ENCODE measurements at places on chromosomes 4 and X.

- no peak for DNase-seq
These were observed 116.8 kb downstream of the AFAP1 start for GRCh38 chr4:7822877-7823276.

DNA sequence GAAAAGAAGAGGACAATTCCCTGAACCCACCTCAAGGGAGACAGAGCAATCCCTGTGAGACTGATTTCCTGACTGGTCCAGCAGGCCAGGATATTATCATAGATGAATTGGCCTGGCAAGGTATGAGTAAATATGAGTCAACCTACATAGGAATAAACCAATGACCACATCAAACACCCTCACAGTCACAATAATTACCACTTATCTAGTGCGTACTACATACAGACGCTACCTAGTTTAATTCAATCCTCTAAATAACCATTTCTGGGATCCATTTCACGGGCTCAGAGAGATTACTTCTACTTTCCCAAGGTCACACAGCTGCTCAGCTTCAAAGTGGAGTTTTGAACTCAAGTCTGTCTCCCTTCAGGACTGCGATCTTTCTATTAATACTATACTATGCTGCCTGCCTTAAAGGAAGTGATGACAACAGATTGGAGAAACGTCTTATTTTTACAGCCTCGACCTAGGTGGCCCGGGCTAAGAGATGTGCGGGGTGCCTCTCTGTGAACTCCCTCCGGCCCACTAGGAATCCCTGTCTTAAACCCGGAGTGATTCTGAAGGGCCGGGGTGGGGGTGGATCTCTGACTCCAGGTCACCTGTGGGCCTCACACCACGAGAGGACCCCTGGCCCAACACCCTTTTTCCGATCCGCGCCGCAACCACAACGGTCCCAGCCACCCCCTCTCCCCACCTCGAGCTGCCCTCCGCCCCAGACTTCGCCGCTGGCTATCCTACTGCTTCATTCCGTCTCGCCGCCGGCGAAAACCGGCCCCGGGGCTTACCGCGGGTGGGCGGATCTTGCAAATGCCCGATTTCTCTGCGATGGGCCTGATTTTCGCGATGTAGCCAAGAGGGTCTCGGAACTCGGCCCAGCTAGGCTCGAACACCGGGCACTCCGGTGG lies 800 bp downstream of the KDM5C start:
- peak; percentile 77 for DNase-seq

DNA sequence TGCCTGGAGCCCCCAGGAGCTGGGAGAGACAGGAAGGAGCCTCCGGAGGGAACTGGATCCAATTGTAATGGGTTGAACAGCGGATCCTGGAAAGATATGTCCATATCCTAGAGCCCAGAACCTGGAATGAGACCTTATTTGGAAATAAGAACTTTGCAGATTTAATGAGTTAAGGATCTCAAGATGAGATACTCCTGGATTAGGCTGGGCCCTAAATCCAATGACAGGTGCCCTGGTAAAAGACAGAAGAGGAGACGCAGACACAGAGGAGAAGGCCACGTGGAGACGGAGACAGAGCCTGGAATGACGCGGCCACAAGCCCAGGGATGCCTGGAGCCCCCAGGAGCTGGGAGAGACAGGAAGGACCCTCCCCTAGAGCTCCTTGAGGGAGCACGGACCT lies 34.1 kb downstream of the P2RY8 start:
- no peak for DNase-seq

GRCh38 chr4:76883147-76883546 lies 14.8 kb downstream of the SOWAHB start:
- peak; percentile 88 for DNase-seq

DNA sequence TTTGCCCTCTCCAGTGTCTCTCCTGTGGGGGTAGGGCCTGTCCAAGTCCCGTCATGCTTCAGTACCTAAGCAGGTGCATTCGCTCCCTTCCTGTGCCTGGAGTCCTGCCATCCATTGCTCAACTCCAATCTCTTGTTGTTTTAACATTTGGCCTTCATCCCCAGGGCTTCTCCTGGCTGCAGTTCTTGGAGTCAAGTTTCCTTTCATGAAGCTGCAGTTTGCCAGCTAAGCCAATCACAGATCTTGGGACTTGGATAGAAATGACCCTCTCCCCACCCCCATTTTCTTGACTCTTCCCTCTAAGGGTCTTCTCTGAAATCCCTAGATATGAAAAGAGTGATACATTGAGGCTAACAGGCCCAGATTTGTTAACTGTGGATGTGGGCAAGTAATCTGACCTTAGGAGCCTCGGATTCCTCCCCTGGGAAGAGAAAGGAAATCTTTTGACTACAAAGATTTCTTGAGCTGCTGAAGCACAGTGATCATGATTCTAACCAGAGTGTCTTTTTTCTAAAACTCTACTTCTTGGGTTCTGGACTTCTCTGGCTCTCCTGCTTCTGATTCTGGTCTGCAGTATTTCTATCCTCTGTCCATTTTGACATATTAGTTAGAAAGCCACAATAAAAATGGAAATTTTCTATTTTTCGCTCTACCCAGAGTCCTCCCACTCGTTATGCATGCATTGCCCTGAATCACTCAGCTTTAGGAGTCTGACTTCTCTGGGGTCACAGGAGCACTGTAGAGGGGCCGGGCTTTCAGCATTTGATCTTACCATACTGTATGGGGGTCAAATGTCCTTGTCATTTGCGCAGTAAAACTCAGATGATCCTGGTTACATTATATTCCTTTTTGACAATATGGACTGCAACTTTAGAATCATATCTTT lies 61.0 kb downstream of the CHRNA9 start:
- DNase-seq = no peak

DNA sequence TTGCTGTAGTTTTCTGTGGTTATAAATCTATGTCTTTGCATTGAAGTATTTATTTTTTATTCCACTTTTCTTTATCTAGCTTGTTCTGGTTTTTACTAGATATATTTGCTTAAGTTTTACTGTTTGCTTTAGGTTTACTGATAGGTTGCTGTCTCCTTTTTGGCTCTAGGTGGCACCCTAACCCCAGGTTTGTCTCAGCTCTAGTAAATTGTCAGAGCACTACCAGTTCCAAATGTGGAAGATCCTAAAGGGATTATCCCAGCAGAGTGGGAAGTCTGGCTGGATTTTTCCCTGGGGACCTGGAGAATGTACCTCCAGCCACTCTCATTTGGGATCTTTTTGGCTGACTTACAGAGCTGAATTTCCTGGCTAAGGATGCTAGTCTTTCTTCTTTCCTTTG lies 106.1 kb downstream of the PBDC1 start:
- peak; percentile 69 for DNase-seq

- no peak for DNase-seq
These were observed 162.3 kb upstream of the PSAPL1 start for GRCh38 chr4:7596918-7597606.

DNA sequence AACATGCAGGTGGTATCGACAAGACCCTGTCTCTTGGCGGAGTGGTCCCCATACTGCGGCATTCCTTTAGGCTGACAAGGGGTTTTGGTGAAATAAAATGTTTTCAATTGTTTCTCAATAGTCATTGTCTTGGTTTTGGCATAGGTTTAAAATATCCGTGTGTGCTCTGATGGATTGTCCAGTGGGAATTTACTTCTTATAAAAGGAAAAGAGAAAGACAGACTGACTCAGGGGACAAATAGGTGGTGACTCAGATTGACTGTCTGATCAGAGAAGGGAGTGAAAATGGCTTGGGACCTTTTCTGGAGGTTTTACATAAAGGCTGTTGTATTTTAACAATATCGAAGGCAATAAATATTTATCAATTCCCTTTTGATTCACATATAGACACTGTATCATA lies 129.8 kb downstream of the SORBS2 start:
- no peak for DNase-seq

GRCh38 chr4:75099321-75099720 lies 166.4 kb downstream of the PARM1 start:
- DNase-seq = no peak

GRCh38 chr4:14178421-14178820 lies 550.9 kb upstream of the BOD1L1 start:
- no peak for DNase-seq

DNA sequence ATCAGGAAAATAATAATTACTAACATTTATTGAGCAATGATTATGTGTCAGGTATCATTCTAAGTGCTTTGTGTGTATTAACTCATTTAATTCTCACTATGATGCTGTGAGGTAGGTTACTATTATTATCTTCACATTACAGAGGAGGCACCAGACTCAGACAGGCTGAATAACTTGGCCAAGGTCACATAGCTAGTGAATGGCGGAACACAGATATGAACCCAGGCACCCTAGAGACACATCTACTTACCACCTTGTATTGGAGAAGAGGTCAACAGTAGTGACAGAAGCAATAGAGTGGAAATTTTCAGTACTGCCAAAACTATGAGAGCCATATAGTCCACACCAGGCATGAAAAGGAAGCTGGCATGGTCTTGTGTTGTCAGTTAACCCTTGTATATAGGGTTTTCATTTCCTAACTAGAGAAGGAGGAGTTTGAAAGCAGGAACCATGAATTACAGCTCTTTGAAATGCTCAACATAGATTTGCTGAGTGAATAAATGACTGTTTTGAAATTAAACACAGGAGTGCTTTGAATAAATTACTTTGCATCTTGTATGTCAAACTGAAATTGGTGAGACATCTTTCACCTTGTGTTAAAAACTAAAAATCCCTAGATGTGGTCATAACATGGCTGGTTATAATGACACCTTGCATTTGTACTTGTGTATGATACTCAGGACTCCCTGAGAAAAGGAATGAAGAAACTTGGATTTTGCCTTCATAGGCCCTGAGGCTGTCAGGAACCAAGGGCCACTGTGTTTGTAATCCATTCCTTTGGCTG lies 71.8 kb downstream of the RTL9 start:
- no peak for DNase-seq

DNA sequence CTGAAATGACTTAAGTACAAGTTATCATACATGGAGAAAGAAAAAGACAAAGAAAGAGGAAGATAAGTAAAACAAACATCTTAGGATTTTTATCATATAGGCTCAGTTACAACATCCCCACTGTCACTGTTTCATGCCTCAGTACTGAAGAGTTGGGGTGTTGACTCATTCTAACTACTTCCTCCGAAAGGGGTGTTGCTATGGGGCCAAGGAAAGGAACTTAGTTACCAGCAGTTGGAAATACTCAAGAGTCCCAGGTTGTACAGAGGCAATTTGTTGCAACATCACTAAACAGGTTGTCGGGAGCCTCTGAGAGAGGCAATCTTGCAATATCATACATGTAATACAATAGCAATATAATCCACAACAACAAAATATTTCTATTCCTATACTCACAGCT lies 1264.7 kb downstream of the PCDH7 start:
- DNase-seq = no peak

GRCh38 chrX:11757719-11758399 lies at the start of gene MSL3:
MSL3 (plus strand) TSS chrX:11758237; CDS start chrX:11758264, 27 bp downstream.
- peak; percentile 61 for DNase-seq

DNA sequence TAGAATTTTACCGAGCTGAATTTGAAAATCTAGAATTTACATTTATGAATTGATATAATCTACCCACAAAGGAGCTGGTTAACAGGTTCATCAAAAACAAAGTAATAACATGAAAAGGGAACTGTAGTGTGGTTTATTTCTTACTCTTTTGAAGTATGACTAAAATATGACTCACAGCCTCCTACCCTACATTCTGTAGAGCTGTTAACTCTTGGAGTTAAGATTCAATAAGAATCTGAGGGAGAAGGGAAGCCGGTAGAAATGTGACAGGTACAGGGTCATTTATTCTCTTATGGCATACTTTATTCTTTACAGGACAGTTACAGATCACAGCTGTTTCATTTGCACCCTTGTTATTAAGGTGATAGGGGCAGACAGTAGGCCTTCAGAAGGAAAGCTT lies 132.2 kb upstream of the FAM47B start:
- DNase-seq = no peak

DNA sequence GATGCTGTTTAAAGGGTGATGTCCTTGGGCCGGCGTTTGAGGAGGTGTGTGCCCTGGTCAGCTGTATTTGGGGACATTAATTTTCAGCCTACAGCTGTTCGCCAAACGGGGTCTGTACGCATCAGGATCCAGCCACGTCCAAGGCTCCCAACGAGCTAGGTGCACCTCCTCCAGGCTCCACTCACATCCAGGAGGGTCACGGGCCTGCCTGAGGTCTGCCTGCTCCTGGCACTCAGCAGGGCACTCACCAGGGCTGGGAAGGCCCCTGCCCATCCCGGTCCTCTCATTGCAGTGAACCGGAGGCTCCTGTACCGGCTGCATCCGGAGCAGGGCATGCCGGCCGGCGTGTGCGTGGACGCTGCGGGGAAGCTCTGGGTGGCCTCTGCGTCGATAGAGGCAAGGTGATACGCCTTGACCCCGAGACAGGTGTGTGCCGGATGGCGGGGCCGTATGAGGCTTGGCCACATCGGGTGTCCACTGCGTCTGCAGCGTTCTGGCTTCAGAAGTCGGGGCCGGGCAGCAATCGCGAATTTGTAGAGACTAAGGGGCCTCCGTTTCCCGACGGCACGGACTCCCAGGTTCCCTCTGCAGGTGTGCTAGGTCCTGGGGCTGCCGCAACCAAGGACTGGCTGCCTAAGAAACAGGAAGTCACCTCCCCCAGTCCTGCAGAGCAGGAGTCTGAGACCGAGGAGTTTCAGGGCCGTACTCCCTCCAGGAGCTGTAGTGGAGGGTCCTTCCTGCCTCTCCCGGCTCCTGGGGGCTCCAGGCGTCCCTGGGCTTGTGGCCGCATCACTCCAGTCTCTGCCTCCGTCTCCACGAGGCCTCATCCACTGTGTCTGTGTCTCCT lies 27.5 kb upstream of the PLCXD1 start:
- no peak for DNase-seq

- DNase-seq = no peak
These were observed 102.6 kb downstream of the FSTL5 start for GRCh38 chr4:162061214-162061613.

- DNase-seq = no peak
These were observed 57.5 kb upstream of the GIMD1 start for GRCh38 chr4:106426069-106426468.

- DNase-seq = no peak
These were observed 670 bp downstream of the PAPSS1 start for GRCh38 chr4:107719207-107719921.
